ENCODE measurements at places on chromosomes 4 and X. TPM values are rescaled to one million over a fixed set of nuclear protein-coding genes. Genes with fewer than 3 reads are reported as not detected.

- H3K27ac ChIP-seq: no peak overlapping the region
- H3K27me3 ChIP-seq: no peaks in the 10 kb centered on the region
- peaks cover 20% of the 10 kb centered on the region for H3K4me1 ChIP-seq
Measured at GRCh38 chr4:1783015-1783414, 10.1 kb upstream of the FGFR3 start.

The SSX3 gene
- total RNA-seq: not detected

- peaks cover 26% of the 10 kb centered on the region for H3K27me3 ChIP-seq
- no peaks in the 10 kb centered on the region for H3K36me3 ChIP-seq
- H3K4me1 ChIP-seq: no peaks in the 10 kb centered on the region
- no peak overlapping the region for H3K4me3 ChIP-seq
Measured at GRCh38 chr4:3858046-3858730, 92.0 kb downstream of the ADRA2C start.

The HPGDS gene
- total RNA-seq: 3.4 TPM

The UCP1 gene
- 0.40 TPM for total RNA-seq

DNA sequence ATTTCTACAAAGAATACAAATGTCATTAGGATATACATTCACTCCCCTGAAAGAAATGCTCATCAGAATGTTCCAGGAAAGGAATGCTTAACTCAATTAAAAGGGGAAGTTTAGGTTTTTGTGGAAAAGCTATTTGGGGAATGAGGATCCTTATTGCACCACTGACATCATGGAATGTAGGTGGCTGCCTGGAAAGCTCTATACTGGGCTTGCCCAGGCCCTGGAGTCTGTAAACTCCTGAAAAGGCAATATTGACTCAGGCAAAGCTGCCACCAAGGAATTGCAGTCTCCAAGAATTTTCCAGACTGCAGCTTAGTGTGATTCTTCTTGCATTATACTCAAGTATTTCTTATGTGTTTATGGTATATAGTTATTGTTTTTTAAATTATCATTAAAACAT is 15.7 kb downstream of the DAPP1 start:
- H3K36me3 ChIP-seq: no peaks in the 10 kb centered on the region
- H3K27me3 ChIP-seq: no peaks in the 10 kb centered on the region
- H3K4me1 ChIP-seq: peaks cover 4% of the 10 kb centered on the region
- peak; percentile 84 for DNase-seq
- no peak overlapping the region for H3K4me3 ChIP-seq
- no peak overlapping the region for H3K27ac ChIP-seq

GRCh38 chrX:98299785-98300184 is 1416.1 kb downstream of the RPA4 start:
- peaks cover 6% of the 10 kb centered on the region for H3K27me3 ChIP-seq
- no peak overlapping the region for H3K27ac ChIP-seq
- no peak for DNase-seq
- no peaks in the 10 kb centered on the region for H3K36me3 ChIP-seq
- no peak overlapping the region for H3K4me3 ChIP-seq

The HTR2C gene
- not detected for total RNA-seq

The UNC5C gene
- 27.9 TPM for total RNA-seq

The NUDT11 gene
- total RNA-seq: 3.6 TPM

DNA sequence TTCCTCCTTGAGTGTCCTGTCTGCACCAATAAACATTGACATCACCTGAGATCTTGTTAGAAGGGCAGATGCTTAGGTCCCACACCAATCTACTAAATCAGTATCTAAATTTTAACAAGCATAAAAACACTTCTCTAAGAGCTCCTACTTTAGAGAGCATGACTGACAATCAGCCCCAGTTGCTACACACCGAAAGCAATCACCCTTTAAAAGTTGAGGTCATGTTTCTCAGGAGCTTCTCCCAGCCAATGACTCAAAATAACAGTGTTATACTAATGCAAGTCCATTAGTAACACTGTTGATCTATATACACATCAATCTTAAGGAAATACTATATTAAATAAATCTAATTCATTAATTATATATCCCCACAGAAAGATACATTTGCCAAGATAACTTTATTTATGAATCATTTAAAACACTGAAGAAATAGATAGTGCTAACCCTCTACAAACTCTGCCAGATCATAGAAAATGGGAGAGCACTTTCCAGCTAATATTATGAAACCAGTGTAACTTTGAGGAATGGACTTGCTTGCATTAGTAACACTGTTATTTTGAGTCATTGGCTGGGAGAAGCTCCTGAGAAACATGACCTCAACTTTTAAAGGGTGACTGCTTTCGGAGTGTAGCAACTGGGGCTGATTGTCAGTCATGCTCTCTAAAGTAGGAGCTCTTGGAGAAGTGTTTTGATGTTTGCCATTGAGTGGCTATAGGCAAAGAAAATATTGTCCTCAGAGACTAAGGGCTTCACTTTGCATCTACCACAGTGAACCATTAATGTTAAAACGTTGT is 109.8 kb upstream of the HDX start:
- H3K4me3 ChIP-seq: no peak overlapping the region
- no peaks in the 10 kb centered on the region for H3K4me1 ChIP-seq
- no peaks in the 10 kb centered on the region for H3K36me3 ChIP-seq
- H3K27ac ChIP-seq: no peak overlapping the region
- no peak for DNase-seq

The DUSP21 gene
- not detected for total RNA-seq

DNA sequence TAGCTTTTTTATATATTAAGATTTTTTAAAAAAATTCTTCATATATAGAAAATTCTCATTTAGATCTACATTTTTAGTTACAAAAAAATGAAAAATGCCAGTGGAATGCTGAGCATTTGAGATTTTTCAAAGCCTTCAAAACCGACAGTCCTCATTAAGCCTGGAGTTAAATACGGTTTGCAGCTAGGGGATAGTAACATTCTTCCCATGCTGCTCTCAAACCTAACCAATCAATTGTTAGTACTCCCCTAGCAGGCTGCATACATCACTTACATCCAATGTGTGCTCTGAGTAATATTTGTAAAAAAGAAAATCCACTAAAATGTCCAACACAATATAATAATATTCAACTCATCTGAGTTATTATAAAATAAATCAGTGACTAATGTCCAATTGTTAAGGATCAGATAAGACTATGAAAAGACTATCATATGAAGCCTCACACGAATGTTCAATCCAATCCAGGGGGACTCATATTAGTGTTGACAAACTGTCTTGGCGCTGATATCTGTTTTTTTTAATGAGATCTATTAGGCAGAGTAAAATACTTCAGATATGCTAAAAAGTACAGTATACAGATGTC is 227.6 kb upstream of the MAB21L2 start:
- H3K27ac ChIP-seq: no peak overlapping the region
- H3K4me3 ChIP-seq: no peak overlapping the region
- H3K4me1 ChIP-seq: no peaks in the 10 kb centered on the region
- no peaks in the 10 kb centered on the region for H3K27me3 ChIP-seq
- H3K36me3 ChIP-seq: no peaks in the 10 kb centered on the region
- DNase-seq: no peak

Data from lung (tissue), 17 donors.